ENCODE measurements at places on chromosomes 1 and 21.

GRCh38 chr1:205672970-205673369 lies 7.3 kb downstream of the SLC45A3 start:
- DNase-seq: no peak

DNA sequence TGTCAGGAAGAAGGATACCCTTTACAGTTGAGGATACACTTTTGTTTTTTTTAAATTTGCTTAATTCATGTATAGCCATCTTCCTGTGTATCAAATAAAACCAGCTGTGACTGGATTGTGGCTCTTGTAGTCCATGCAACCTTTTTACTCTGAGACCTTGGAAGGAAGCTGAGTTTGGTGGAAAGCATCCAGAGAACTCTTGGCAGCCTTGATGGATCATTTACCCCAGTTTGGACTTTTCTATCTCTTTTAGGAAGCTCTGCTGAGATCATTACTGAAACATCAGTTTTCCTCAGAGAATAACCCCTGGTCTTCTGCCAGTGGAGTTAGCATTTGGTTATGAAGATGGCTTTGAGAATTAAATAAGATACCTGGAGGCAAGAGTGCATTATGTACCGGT lies 21.2 kb upstream of the APOBEC4 start:
- no peak for DNase-seq

DNA sequence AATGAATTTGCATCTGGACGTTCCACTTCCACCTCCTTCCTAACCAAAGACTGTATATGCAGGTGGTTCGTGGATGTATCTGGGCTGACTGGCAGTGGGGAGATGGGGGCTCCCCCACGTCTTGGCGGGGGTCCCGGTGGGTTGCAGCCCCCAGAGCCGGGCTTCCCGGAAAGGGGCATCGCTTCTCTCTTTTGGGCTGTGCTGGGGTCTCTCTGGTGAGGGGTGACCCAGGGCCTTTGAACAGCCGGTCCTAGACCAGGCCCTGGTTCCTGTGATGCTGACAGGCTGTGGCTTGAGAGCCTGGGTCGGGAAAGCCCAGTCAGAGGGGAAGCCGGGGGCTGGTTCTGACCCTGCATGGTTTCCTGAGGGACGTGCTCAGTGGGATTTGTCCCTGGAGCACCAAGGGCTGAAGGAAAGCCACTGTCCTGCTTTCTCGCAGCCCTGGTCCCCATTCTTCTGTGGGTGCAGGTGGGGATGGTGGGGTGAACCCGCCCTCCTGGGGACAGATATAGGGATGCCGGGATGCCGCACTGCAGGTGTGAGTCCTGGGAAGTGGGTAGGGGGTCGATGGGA lies 29.8 kb downstream of the COL18A1 start:
- DNase-seq: no peak

DNA sequence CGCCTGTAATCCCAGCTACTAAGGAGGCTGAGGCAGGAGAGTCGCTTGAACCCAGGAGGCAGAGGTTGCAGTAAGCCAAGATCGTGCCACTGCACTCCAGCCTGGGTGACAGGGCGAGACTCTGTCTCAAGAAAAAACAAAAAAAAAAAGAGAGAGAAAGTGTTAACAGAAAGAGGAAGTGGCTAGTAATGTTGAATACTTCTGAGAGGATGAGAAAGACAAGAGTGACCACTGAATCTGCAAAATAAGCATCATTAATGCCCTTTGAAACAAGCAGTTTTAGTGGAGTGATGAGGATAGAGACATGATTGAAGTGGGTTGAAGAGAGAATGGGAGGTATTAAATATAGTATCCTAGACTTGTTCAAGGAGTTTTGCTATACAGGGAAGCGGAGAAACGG lies 11.7 kb downstream of the MPZ start:
- no peak for DNase-seq

- no peak for DNase-seq
Observed at GRCh38 chr1:156641761-156642264, at the start of gene BCAN. BCAN (plus strand) TSS chr1:156642117; CDS start chr1:156646055, 3,938 bp downstream.

GRCh38 chr1:64940025-64940424 lies 26.3 kb downstream of the JAK1 start:
- no peak for DNase-seq

GRCh38 chr21:35963920-35964451 lies 96.3 kb downstream of the SETD4 start:
- no peak for DNase-seq

- DNase-seq: peak; percentile 8
Observed at GRCh38 chr1:149846042-149846441, 53.3 kb upstream of the BOLA1 start.

DNA sequence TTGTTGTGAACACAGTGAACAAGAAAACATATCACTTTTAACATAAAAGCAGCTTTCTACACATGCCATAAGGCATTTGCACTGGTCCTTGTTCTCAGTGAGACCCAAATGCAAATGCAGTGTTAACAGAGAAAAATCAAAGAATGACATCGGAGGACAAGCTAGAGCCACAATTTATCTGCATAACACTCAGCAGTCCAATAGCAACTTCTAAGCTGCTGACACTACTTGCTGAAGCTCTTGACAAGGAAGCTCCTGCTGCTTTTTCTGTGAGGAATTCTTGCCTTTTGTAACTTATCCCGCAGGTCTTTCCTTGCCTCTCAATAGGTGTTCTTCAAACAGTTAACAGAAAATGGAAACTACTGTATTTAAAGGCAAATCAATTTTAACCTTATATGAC lies 34.7 kb downstream of the USH2A start:
- DNase-seq: no peak

GRCh38 chr1:39859859-39860812 lies 23.2 kb downstream of the TRIT1 start:
- DNase-seq: no peak

DNA sequence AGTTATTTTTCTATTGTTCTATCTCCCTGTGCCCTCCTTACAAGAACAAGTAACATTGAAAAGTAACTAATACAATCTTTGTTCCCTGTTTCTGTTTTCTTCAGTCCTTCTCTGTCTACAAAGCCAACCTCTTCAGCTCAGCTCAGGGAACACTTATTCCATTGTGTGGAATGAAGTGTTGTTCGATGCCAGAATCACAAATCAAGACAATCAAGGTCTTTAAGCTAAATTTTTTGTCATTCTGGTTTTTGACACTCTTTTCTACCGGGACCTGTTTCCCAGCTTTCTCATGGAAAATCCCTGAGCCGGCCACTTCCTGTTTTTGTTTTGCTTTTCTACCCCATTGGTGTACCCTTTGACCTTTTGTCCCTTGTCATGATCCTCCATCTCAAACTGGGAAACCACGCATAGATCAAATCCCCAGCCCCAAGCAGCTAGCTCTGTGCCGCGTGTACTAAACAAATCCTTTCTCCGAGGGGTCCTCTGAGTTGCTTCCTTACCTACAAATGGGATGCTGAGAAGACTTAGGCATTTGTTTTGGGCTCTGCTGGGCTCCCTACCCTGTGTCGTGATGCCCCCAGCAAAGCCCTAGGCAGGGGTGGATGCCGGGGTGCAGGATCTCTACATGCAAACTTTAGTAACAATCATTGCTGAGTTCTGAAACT lies 141.8 kb downstream of the TOMM20 start:
- DNase-seq: no peak

DNA sequence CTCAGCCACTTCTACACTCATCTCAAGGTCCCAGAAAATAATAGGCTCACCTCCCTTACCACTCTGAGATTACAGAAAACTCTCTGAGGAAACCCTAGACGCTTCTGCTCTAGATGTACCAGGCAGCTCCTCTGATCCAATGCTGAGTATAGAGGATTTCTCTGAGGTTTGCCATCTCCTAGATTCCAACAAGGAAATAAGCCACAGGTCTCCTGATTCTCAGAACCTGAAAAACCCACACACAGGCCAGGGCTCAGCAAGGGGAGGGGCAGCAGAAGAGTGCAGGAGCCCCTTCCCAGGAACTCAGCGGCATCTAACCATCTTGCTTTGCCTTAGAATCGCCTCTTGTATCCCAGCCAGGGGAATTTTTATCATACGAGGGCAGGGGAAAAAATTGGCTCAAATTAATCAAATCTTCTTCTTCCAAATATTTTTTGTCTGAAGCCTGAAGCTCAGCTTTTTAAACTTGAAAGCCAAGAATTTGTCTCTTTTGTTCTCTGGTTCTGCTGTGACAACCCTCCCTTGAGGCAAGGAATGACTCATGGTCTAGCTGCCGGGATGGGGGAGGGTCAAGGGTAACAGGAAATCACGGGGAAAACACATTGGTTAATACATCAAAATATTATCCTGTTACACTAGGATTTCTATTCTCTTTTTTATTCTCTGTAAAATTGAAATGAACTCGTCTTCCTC lies 30.8 kb downstream of the GORAB start:
- DNase-seq: no peak

GRCh38 chr1:108708691-108709660 lies 3.7 kb upstream of the FNDC7 start:
- DNase-seq: peak; percentile 63

DNA sequence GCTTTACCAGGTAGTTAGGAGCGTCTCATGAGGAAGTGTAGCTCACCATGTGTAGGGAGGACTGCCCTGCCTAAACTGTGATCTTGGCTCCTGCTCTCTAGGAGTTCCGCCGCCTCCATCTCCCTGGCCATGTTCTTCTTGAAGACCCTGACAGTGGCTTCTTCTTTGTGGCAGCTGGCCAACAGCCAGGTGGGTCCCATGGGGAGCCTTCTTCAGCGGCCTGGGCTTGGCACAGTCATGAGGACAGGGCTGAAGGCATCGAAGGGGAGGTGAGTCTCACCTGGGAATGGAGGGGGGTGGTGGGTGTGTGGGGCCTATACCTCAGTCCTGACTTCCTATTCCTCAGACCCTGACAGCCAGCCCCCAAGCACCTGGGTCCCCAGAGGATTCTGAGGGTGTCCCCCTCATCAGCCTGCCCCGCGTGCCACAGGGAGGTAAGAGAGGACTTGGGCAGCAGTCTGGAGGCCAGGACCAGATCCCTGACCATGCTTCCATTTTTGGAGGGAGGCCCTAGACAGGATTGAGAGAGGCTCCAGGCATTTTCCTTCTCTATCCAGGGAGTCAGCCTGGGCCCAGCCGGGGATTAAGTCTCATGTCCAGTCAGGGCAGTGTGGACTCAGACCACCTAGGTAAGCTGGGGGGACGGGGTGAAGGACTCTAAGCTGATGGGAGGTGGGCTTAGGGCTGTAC lies 21.4 kb downstream of the HYI start:
- no peak for DNase-seq

GRCh38 chr1:213685992-213686582 lies 301.7 kb upstream of the PROX1 start:
- DNase-seq: no peak

DNA sequence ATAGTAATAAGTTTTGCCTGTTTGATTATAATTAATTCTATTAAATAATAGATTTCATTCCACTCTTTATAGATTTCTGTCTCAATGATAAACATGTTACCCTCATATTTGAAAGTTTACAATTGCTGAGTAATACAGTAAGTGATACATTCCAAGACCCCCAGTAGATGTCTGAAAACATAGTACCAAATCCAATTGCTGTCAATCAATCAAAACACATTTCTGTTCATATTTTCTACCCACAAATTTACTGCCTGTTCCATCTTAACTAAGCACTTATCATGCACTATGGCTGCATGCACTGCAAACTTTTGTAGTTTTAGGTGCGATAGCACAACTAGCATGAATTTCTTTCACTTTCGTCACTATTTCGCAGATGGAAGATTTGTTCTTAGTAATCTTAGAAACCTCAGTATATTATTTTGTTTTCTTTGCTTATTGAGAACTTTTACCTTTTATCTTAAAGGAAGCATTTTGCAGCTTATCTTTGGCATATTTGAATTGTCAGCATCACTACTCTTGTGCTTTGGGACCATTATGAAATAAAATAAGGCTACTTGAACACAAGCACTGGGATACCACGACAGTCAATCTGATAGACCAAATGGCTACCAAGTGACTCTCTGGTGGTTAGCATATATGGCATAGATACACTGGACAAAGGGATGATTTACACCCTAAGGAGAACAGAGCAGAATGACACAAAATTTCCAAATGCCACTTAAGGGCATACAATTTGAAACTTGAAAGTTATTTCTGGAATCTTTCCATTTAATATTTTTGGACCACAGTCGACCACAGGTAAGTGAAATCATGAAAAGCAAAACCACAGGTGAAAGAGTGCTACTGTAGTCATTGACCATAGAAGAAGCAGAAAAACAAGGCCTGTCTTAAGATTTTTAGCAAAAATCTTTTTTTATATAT lies 67.6 kb downstream of the RGS13 start:
- no peak for DNase-seq

GRCh38 chr1:200291106-200291505 lies 118.7 kb downstream of the ZNF281 start:
- DNase-seq: no peak

- no peak for DNase-seq
Observed at GRCh38 chr1:65894738-65895605, 102.3 kb downstream of the PDE4B start.

- no peak for DNase-seq
Observed at GRCh38 chr1:87273291-87273690, 55.4 kb upstream of the LMO4 start.

GRCh38 chr1:91054780-91055481 lies 33.1 kb upstream of the ZNF644 start:
- DNase-seq: no peak

- DNase-seq: no peak
Observed at GRCh38 chr1:91725989-91726721, 159.8 kb downstream of the TGFBR3 start.

GRCh38 chr1:22773981-22774832 lies 63.6 kb downstream of the EPHB2 start:
- no peak for DNase-seq

GRCh38 chr1:52551507-52552235 lies 1.2 kb downstream of the TUT4 start:
- DNase-seq: peak; percentile 37

DNA sequence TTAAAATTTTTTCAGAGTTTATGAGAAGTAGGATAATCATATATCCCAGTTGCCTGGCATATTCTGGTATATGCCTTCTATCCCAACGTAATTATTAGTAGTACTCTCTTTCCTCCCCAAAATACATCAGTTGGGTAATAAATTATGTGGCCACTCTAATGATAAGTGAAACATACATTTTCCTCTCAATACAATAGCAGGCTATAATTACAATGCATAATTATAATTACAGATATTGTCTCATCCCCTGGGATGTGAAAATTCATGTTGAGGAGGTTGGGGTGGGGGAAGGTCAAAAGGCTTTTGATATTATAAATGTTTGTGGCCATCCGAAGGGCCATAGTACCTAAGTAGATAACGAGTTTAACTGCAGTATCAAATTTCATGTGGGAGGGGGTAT lies 277.1 kb downstream of the ST6GALNAC3 start:
- no peak for DNase-seq

DNA sequence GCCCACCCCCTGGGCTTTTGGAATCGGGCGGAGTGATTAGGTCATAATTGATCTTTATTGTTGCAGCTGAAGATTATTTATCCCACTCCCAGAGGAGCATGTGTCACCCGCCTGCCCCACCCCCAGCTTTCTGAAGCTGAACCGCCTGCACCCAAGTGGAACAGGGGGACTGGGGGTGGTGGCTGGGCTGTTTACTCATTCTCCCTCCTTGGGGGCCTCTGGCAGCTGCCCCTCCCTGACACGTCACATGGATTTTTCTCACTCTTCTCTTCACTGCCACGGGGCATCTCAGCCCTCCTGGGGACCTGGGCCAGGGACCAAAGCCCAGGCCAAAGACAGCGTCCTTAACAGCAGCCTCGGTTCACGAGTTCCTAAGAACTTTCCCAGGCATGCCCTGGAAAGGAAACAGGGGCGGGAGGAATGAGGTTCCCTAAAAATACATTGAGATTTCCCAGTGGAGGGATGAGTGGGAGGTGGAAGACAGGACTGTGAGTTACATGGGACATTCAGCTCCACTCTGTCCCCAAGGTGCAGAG lies 31.6 kb upstream of the SOX13 start:
- no peak for DNase-seq
